ENCODE measurements at places on chromosomes 3 and 15. TPM values are rescaled to one million over a fixed set of nuclear protein-coding genes. Genes with fewer than 3 reads are reported as not detected.

DNA sequence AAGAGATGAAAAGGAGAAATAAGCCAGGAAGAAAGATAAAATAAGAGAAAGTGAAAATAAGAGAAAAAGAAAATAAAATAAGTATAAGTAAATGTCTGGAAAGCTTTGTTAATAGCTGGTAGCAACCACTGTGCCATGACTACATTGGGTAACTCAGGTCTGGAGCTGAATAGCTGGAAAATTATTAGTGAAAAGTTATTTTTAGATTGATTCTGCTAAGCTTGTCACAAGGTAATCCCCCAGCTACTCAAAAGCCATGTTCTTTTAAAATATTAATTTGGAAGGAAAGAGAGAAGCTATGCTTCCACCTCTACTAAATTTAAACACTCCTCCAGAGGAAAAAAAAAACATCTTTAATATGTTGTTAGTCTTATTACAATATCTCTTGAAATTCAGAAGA is 104.8 kb upstream of the THSD4 start:
- DNase-seq: no peak

- no peak for DNase-seq
Observed at GRCh38 chr3:25897019-25897418, 107.1 kb downstream of the OXSM start.

DNA sequence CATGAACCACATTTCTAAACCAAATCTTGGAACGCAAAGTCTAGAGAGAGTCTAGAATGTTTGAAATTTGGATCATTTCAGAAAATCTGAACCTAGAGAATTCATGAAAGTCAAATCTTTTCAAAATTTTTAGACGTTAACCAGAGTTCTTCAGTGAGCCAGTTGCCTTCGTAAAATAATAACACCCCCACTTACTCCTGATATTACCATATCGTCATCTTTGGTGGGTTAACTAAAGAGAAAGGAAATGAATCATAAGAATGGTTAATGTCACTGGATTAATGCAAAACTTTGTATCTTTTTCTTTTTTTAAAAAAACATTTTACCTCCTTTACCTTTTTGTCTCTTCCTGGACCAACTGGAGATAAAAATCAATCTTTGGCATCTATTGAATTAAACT is 1.2 kb upstream of the ZBED2 start:
- DNase-seq: no peak

DNA sequence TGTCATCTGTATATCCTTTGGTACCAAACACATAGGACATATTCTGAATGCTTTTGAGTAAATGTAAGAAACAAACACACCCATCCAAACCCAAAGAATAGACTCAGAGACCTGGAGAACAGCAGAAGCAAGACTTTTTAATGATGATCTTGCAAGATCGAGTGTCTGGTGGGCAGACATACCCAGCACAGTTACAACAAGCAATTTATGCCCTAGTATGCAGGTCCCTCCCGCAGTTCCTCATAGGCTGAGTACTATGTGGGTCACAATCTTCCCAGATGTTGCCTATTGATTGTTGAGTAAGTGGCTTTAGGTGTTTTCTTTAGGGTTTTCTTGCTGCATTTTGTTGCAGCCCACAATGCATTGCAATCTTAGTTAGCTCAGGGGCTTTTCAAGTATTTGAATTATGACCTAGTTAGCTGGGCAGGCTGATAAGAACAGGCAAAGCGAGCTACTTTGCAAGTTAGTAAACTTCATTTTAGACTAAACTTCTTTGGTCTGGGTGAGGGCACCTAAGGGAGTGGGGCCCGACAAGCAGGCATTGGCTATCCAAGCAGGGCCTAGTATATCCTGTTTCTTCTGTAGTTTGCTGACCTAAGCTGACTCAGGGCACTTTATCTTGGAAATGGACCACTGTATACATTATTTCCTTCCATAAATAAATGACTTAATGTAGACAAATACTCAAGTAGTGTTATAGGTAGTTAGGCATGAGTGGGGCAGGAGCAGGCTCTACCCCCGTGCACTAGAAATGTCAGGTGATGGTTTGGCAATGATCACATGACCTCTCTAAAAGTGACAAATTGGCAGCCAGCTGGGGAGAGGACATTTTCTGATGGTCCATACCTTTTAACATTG is 87.3 kb upstream of the LIPC start:
- no peak for DNase-seq

DNA sequence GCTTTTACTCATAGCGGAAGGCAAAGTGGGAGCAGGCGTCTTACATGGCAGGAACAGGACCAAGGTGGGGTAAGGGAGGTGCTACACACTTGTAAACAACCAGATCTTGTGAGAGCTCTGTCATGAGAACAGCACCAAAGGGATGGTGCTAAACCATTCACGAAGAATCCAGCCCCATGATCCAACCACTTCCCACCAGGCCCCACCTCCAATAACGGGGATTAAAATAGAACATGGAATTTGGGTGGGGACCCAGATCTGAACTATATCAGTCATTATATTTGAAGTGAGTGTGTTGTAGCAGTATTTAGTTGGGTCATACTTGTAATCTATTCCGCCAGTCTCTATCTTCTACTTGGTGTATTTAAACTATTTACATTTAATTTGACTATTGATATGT is 190.9 kb downstream of the RPLP1 start:
- DNase-seq: no peak

DNA sequence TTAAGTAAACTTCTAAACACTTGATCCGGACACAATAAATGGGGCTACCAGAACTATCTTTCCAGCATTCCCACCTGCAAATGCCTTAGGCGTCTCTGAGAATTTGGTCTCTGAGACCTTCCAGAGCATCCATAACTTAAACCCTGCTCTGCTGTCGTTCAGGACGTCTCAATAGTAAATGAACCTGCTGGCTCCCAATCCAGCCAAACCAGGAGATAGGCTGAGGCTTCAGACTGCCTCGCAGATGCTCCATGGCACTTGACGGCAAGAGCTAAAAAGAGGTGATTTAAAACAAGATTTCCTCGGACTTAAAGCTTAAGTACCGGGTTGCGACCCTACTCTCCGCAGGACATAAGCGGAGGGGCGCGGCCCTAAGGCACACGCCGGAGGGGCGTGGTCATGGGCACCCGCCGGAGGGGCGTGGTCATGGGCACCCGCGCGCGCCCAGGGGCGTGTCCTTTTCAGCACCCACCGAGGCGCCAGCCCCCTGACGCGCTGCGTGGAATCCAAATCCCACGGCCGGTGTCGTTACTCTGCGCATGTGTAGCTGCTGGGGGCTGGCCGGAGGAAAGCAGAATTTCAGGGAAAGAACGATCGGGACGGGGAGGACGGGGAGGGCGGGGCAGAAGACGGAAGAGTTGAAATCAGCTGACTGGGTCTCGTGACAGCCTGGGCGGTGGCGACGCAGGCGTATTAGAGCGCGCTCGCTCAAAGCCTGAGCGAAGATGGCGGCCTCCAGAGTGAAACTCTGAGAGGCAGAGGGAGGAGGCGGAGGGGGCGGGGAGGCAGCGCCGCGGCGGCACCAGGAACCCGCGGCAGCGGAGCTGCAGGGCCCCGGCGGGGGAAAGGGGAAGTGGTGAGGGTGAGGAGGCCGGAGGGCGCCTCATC is at the start of gene DNAJC13:
DNAJC13 (plus strand) TSS at position 696 of the 888 bp plus-strand sequence. CDS start 17,049 bp downstream, outside the sequence.
- DNase-seq: peak; percentile 98

DNA sequence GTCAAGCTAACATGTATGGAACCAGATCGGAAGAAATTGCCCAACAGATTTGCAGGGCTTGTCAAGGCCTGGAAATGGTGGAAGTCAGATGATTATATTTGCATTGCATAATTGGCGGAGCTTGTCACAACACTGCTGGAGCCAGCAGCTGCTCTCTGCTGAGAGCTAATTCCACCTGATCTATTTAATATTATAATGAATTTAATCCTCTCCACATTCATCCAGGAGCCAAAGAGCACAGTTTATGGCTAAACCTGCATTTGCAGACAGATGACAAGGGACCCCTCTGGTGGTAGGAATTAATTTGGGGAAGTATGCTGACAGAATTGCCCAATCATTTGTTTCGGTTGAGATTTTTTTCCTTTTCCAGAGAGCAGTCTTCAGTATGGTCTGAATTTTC is 730.2 kb downstream of the TUSC7 start:
- peak; percentile 28 for DNase-seq

DNA sequence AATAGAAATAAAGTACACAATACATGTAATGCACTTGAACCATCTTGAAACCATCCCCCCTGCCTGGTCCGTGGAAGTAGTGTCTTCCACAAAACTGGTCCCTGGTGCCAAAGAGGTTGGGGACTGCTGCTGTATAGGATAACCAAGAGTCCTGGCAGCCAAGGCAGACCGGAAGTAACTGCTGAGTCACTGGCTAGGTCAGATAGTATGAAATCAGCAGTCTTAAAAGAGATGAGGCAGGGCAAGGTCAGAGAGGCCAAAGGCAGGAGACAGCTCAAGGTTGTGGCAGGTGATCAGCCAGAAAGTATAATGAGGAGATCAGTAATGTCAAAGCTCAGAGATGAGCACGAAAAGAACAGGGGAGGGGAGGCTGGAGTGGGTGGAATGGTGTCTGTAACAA is 60.2 kb downstream of the MAP3K13 start:
- no peak for DNase-seq

GRCh38 chr15:70869346-70869745 is 15.4 kb upstream of the LARP6 start:
- peak; percentile 25 for DNase-seq

DNA sequence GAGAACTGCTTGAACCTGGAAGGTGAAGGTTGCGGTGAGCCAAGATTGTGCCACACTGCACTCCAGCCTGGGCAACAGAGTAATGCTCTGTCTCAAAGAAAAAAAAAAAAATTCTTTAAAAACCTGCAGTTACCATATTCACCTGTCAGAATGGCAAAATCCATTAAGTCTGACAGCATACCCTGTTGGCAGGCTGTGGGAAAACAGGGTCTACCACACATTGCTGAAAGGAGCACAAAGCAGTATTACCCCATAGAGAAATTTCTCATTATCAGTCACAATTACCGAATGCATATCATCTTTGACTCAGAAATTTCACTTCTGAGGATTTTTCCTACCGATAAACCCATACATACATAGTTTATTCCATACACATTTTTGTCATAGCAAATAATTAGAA is 264.1 kb upstream of the SLCO3A1 start:
- no peak for DNase-seq

DNA sequence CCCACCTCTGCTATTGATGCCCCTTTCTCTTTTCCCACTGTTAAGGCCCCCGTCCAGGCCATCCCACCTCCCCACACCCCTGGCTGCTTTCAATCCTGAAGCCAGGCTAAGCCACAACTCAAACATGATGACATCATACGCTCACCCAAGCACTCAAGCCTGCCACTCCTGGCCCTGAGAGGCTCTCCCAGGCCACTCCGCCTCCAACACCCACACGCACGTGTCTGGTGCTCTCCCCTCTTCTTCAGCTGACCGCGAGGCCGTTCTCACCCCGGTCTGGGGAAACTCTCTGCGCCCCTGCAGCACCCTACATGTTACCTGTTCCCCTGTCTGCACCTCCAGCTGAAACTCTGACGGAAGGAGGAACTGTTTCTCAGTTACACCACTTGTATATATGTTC is 6.2 kb downstream of the ZXDC start:
- no peak for DNase-seq

- DNase-seq: no peak
Observed at GRCh38 chr3:151877269-151877668, 3.8 kb downstream of the SUCNR1 start.

DNA sequence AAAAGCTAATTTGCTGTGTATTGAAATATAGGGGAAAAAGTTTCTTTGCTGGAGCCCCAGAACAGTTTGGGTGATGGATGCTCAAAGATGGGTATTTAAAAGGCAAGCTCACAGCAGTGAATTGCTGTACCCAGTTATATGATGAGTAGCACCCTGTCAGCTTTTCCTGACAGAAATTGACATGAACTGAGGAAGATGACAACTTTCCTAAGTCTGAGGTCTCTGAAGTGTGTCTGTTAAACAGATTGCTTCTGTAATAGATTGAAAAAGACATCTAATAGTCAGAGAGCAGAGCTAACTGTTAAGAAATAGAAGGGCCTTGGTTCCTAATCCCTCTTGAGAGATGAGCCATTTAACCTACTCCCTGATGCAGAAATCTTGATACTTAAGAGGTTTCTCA is 1278.0 kb upstream of the ALCAM start:
- no peak for DNase-seq

DNA sequence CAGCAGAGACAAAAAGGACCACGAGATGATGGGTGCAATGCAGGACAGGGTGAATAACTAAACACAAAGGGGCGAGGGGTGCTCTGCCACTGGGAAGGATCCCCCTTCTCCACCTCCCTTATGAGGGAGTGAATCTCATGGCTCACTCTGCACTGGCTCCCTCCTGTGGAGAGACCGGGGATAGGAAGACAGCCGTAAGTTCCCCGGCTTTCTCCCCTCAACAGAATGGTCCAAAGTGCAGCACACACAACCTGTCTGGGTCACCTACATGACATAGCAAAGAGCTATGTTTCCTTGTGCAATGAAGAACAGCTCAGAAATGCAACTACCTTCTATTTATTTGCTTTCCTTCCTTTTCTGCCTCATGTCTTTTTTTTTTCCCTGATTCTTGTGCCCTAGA is 7.8 kb upstream of the ACSBG1 start:
- DNase-seq: no peak

The TNFSF10 gene
- total RNA-seq: 17.3 TPM

The ATP8B4 gene
- 10.5 TPM for total RNA-seq

The SSR3 gene
- total RNA-seq: 74.9 TPM

The SERPINI2 gene
- 2.2 TPM for total RNA-seq

The MKRN2OS gene
- total RNA-seq: not detected

The MUSTN1 gene
- 45.2 TPM for total RNA-seq

The THSD4 gene
- total RNA-seq: 43.2 TPM
